ENCODE measurements at places on chromosomes 11 and 22.

- H3K27ac ChIP-seq, result no peak overlapping the region
- H3K36me3 ChIP-seq, result no peaks in the 10 kb centered on the region
- H3K27me3 ChIP-seq, result no peaks in the 10 kb centered on the region
- no peaks in the 10 kb centered on the region for H3K4me1 ChIP-seq
- no peak for DNase-seq
Measured at GRCh38 chr11:99640671-99641070, 619.9 kb downstream of the CNTN5 start.

DNA sequence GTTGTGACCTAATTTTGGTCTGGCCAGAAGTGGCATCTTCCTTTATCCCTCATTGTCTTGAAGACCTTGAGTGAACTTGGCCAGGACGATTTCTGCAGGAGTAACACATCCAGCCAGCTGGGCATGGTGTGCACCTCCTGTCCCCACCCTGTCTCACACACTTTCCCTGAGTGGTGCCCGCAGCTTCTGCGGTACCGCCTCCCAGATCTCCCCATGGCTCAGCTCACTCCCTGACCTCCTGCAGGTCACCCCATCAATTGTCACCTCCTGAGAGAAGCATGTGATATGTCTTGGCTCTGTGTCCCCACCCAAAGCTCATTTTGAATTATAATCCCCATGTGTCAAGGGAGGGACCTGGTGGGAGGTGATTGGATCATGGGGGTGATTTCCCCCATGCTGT, 50.2 kb upstream of the TP53I11 start:
- peaks cover 24% of the 10 kb centered on the region for H3K27me3 ChIP-seq
- no peak overlapping the region for H3K27ac ChIP-seq
- DNase-seq, result no peak
- H3K4me1 ChIP-seq, result no peaks in the 10 kb centered on the region

DNA sequence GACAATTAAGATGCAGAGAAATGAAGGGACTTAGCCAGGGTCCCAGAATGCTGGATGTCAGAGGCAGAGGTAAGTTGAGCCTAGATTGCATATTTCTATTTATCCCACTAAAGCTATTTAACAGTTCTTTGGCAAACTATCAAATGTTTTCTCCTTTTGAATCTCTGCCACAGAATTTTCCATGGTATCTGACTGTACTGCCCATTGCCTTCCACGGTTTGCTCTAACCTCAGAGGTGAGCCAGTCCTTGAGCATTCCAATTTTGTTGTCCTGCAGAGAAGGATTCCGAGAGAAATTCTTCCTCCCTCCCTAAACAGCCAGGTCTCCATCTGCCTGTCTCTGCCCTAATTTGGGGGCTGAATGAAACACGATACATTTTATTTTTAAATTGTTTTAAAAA, 368.3 kb upstream of the SYN3 start:
- H3K27me3 ChIP-seq, result no peaks in the 10 kb centered on the region
- no peak overlapping the region for H3K27ac ChIP-seq
- no peak for DNase-seq
- H3K4me3 ChIP-seq, result no peak overlapping the region
- no peaks in the 10 kb centered on the region for H3K4me1 ChIP-seq

DNA sequence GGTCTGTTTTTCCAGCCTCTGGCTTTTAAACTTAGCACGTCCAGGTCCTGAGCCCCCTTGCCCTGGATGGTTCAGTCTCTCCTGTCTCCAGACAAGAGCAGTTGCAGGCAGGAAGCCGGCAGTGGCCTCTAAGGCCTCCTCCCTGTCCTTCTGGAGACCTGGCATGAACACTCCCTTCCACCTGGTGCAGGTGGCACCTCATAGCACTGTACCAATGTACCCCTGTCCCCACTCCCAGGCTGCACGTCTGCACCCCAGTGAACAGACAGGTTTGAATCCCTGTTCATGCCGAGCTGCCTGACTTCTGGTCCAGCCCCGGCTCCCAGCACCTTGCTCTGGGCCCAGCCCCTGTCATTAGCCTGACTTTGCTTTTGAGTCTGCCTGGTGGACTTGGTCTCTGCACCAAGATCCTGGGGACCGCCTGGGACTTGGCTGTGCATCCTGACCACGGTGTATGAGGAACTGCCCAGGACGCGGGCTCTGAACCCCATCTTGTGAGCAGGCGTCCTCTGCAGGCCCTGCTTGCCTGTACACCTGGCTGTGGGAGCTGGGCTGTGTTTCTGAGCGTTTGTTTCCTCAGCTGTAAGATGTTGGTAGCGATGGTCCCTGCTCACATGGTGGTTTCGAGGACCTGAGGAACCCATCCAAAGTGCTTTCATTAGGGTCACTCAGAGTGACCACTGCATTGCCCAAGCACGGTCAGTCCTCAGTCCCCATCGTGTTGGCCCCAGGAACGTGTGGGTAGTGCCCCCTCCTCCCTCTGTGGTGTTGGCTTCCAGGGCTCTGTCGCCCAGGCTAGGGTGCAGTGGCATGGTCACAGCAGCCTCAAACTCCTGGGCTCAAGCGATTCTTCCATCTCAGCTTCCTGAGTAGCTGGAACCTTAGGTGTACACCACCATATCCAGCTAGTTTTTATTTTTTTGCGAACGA, 75.0 kb upstream of the SHANK2 start:
- no peak for DNase-seq
- H3K4me1 ChIP-seq, result no peaks in the 10 kb centered on the region
- H3K27ac ChIP-seq, result no peak overlapping the region
- H3K27me3 ChIP-seq, result no peaks in the 10 kb centered on the region
- no peaks in the 10 kb centered on the region for H3K36me3 ChIP-seq

DNA sequence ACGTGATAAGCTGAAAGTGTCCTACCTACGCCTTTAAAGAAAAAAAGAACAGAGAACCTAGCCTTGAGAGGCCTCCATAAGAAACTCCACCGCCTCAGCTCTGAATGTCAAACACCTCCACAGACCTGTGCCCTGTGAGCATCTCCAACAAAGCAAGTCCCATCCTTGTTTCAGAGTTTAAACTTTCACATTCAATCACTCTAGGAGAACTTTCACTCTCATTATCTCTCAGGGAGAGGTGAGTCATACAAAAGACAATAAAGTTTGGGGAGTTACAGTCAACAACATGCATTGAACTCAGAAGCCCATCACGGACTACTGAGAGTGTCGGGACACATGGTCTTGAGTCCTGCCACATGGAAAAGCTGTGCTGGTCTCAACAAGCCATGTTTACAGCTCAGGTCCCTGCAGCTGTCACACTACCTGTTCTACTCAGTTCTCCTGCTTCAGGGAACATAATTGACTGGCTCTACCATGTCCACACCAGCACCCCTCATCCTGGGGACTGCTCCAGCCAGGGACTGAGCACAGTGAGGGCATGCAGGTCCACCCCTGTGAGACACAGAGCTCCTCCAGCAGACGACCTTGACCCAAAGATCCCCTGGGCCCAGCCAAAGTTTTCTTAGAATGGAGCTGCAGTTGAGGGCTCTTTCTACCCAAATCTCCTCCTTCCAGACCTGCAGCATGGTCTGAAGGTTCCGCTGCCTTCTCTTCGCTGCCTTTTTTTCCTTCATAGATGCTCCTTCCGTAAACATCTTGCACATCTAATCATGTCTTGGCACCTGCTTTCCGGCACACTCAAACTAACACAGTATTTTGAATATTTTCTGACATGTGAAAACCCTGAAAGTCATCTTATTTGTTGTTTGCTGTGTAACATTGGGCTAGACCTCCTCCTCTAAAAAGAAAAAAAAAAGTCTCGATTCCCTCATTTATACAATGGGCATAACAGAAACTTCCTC, 114.9 kb downstream of the ETS1 start:
- DNase-seq, result peak; percentile 78
- peaks cover 94% of the 10 kb centered on the region for H3K36me3 ChIP-seq
- H3K4me1 ChIP-seq, result peaks cover 98% of the 10 kb centered on the region
- H3K27ac ChIP-seq, result peak overlapping the region; percentile 92
- no peaks in the 10 kb centered on the region for H3K27me3 ChIP-seq

DNA sequence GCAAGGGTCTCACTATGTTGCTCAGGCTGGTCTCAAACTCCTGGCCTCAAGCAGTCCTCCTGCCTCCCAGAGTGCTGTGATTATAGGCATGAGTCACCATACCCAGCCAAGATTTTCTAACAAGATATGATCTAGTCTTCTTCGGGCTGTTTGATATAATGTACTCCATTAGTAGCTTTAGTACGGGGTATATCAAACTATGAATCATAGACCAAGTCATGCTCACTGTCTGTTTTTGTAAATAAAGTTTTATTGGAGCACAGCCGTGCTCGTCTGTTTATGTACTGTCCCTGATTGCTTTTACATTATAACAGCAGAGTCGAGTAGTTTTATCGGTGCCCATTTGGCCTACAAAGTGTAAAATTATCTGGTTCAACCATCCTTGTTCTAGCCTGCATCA, 43.9 kb upstream of the GRIK4 start:
- no peak overlapping the region for H3K4me3 ChIP-seq
- no peak overlapping the region for H3K27ac ChIP-seq
- DNase-seq, result no peak
- H3K36me3 ChIP-seq, result no peaks in the 10 kb centered on the region
- H3K27me3 ChIP-seq, result no peaks in the 10 kb centered on the region
- H3K4me1 ChIP-seq, result no peaks in the 10 kb centered on the region

GRCh38 chr11:33543823-33544222, 156.8 kb downstream of the C11orf91 start:
- DNase-seq, result no peak
- no peaks in the 10 kb centered on the region for H3K4me1 ChIP-seq
- no peaks in the 10 kb centered on the region for H3K36me3 ChIP-seq
- peaks cover 24% of the 10 kb centered on the region for H3K27me3 ChIP-seq
- H3K27ac ChIP-seq, result no peak overlapping the region

DNA sequence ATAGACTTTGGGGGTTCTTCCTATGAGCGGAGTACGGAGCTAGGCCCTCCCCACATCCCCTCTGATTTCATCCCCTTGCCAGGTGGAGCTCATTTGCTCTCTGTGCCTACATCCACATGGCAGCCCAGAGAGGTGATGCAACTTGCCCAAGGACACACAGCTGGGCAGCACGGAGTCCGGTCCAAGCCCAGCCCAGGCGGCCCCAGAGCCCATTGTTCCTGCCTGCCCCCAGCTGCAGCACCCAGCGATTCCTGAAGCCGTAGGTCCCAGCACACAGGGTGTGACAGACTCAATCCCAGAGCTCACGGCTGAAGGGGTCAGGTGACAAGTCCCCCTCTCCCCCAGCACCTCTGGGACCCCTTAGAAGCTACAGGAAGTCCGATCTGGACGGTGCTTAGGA, 22.2 kb upstream of the RFPL3 start:
- H3K27ac ChIP-seq, result no peak overlapping the region
- H3K36me3 ChIP-seq, result no peaks in the 10 kb centered on the region
- no peaks in the 10 kb centered on the region for H3K4me1 ChIP-seq

DNA sequence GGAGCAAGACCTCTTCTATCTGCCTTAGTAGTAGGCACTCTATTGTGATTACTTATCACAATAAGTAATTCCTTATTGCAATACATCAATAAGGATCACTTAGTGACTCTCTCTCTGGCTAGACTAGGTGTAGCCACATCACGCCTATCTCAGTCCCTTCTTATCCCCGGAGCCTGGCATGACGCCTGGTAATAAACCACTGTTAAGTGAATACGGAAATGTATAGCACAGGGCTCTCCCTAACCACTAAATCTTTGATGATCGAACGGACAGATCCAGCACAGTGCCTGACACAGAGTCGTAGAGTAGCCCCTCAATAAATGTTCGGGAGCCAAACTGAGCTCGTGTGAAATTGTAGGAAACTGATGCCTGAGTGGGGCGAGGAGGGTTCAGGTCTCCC, 143.3 kb downstream of the FBXO7 start:
- H3K27me3 ChIP-seq, result no peaks in the 10 kb centered on the region
- H3K27ac ChIP-seq, result no peak overlapping the region
- DNase-seq, result no peak
- H3K36me3 ChIP-seq, result no peaks in the 10 kb centered on the region
- H3K4me1 ChIP-seq, result no peaks in the 10 kb centered on the region
- H3K4me3 ChIP-seq, result no peak overlapping the region

- peaks cover 20% of the 10 kb centered on the region for H3K27me3 ChIP-seq
- peak within 1 kb of the TSS; percentile 35 for H3K27ac ChIP-seq
- no peak within 1 kb of the TSS for H3K4me3 ChIP-seq
- peaks cover 14% of the 10 kb centered on the region for H3K4me1 ChIP-seq
- no peak for DNase-seq
Measured at GRCh38 chr11:65170058-65170534, at the start of gene SPDYC. Gene SPDYC, plus strand, starts transcription at chr11:65170233. Its CDS starts 1,125 bp downstream, at chr11:65171358.

- no peak overlapping the region for H3K27ac ChIP-seq
- no peaks in the 10 kb centered on the region for H3K4me1 ChIP-seq
- DNase-seq, result no peak
- no peak overlapping the region for H3K4me3 ChIP-seq
Measured at GRCh38 chr11:30432178-30432577, 109.3 kb downstream of the ARL14EP start.

GRCh38 chr22:21642584-21643448, 714 bp downstream of the SDF2L1 start:
- H3K4me1 ChIP-seq, result peaks cover 33% of the 10 kb centered on the region
- peak; percentile 76 for DNase-seq
- H3K27me3 ChIP-seq, result peaks cover 10% of the 10 kb centered on the region
- H3K4me3 ChIP-seq, result peak overlapping the region; percentile 92

DNA sequence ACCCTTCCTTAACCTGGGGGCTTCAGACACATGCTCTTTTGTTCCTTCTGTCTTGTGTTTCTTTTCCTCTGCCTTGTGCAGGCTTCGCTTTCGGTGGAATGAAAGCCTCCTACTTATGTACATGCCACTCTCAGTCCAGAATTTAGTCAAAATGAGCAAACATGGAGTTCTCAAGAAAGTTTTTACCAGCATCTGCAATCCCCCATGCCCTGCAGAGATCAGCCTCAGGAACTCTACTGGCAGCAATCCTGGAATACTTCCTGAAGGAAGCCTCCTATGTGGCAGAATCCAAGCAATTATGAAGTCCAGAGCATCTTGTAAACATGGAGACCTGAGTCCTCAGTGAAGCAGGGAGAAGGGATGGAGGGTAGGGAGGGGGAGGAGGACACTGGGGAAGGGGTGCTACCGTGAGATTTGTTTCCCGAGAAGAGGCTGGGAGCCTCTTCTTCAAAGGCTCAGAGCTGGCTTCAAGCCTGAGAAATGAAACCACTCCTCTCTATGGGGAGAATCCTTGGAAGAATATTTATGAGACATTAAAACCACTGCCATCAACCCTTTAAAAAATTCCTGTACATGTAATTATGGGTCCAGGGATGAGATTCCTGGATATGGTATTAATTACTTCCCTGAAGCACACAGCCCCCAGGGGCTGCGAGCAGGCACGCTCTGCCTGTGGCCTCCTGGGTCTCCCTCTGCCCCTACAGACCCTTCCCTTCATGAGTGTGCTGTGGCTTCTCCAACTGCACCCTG, 58.4 kb downstream of the TENM4 start:
- H3K27ac ChIP-seq, result no peak overlapping the region
- H3K4me1 ChIP-seq, result no peaks in the 10 kb centered on the region
- no peaks in the 10 kb centered on the region for H3K27me3 ChIP-seq
- no peaks in the 10 kb centered on the region for H3K36me3 ChIP-seq
- no peak for DNase-seq

GRCh38 chr11:122691549-122692150, 36.1 kb downstream of the UBASH3B start:
- H3K4me3 ChIP-seq, result peak overlapping the region; percentile 56
- no peaks in the 10 kb centered on the region for H3K27me3 ChIP-seq
- H3K27ac ChIP-seq, result peak overlapping the region; percentile 90
- H3K4me1 ChIP-seq, result peaks cover 63% of the 10 kb centered on the region
- no peak for DNase-seq
- peaks cover 7% of the 10 kb centered on the region for H3K36me3 ChIP-seq
